ENCODE measurements at places on chromosomes 7 and 10.

GRCh38 chr10:62016623-62017490 lies 115.4 kb downstream of the ARID5B start:
- DNase-seq, result no peak

GRCh38 chr7:41915871-41916270 lies 213.0 kb upstream of the INHBA start:
- DNase-seq, result no peak

DNA sequence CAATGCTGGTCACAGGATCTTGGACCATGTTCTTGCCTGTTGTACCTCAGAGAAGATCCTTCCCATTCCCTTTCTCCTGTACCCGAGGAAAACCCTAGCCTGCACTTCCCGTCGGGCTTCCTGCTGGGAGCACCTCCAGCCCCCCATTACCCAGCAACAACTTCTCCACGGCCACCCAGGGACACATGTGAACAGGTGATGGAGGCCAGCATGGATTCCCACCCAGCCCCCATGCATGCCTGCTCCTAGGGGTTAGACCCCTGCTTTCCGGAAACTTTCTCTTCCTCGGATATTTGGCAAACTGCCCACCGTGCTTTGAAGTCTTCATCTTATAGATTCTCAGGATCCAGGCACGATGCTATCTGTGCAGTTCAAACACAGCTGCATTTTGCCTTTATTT lies 67.3 kb downstream of the CALML3 start:
- DNase-seq, result no peak

GRCh38 chr10:80599424-80599847 lies 61.7 kb downstream of the SH2D4B start:
- no peak for DNase-seq

GRCh38 chr7:158094671-158095226 lies 492.9 kb downstream of the PTPRN2 start:
- DNase-seq, result no peak
